ENCODE measurements at places on chromosomes 5 and 9.

DNA sequence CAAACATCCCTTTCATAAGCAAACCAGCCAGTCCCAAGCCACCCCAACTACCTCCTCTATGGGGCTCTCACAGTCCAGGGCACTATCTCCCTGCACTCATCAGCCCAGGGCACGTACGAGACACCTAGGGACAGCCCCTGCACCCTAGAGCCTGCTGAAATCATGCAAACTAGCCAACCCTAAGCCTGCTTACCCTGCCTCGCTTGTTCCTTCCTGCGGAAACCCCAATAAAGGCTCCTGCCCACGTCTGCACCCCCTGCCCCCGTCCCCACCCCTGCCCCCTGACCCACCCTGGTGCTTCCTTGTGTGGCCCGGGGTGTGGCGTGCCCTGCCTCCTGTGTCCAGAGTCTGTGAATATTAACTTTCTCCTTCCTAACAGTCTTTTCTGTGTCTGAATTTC, 135.9 kb downstream of the GADD45G start:
- DNase-seq, result no peak

DNA sequence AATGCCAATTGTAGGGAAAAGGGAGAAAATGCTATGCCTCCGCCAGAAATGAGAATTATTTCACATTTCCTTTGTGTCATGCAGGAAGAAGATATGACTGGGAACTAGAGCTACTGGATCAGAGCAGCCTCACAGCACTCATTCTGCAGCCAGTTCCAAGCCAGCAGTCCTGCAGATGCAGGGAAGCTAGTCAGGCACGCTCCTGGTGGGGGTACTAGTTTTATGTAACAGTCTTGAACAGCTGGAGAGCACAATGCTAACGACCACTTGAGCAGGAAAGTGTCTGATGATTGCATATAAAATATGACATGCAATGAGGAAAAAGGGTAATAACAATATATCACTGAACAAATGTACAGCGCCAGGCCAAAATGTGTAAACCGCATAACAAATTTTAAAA, 21.7 kb downstream of the CDH10 start:
- no peak for DNase-seq

DNA sequence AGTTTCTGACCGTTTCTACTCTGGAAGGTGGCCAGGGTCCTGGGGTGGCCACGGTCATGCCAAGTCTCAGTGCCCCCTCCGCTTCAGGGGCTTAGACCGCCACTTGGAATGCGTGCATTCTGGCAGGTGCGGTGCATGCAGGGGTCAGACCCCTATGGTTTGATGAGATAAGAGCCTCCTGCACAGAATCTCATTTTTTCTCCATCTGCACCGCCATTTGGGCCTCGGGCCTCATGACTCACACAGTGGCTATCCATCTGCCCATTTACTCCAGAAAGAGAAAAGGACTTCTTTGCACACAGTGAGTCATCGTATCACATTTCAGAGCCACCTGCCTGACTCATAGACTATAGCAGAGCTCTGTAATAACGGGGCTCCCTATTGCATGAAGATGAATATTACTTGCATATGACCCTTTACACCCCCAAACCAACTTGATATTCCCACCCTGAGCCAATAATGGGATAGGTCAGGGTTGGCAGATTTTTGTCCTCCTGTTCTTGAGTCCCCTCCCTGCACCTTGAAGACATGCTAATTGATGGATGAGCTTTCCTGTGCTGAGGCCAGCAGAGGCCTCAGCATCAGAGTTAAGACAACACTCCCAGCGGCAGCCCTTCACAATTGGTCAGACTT, 157.4 kb downstream of the NR3C1 start:
- no peak for DNase-seq

GRCh38 chr5:139954462-139954861, 88.6 kb downstream of the NRG2 start:
- DNase-seq, result no peak

GRCh38 chr9:18847576-18848275, 185.3 kb downstream of the SAXO1 start:
- DNase-seq, result no peak

- DNase-seq, result no peak
Observed at GRCh38 chr5:142819825-142820224, 49.6 kb downstream of the ARHGAP26 start.

- no peak for DNase-seq
Observed at GRCh38 chr9:18617759-18618158, 143.8 kb downstream of the ADAMTSL1 start.

DNA sequence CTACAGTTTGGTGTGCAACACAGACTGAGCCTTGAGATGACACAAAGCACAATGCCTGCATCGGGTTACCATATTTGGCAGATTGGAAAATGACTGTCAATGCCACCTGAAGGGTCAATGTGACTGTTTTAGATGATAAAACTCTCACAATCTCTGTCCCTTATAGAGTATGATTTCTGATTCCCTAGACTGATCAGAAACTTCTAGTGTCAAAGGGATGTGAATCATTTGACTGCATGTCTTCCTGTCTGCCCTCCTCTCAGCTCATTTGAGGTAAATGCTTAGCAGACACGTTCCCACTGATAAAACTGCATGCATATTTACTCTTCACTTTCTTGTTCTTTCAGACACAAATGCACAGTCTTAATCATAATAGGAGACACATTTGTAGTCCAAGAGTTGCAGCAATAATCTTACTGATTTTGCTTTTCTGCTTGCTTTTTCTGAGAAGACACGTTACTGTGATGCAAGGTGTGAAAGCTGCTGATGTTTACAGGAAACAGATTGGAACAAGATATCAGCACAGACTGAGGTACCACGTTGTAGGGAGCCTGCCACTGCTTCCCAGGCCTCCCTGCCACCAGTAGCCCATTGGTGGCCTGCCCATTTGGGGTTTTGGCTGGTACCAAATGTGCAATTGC, 77.8 kb downstream of the GCNT4 start:
- peak; percentile 23 for DNase-seq

DNA sequence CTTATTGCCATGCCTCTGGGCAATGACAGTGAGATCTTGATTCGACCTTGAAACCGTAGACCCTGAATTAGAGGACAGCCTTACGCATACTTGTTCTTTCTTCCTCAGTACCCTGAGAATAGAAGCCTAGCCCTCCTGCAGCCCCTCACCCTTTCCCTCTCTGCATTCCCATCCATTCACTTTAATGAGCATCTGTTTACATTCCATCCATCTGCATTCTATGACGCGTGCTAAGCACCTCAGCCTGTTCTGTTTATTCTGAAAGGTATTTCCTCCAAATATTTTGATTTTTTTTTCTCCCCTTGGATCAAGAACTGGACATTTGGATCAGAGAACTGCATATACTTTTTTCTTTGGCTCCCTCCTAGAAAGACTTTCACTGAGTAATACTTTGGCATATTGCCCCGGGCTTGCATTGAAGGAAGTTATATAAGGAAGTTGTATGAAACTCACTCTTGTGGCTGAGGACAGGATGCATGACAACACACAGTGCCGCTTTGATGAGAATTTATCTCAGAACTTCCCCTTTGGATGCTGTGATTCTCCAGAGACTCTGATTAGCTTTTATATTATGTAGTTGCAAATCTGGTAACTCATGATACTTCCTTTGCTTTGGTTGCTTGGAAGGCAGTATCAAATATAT, 15.7 kb downstream of the TMEM8B start:
- DNase-seq, result no peak

- no peak for DNase-seq
Observed at GRCh38 chr5:120640778-120641177, 176.7 kb downstream of the PRR16 start.

- DNase-seq, result no peak
Observed at GRCh38 chr5:38739011-38739704, 106.7 kb upstream of the OSMR start.

- DNase-seq, result no peak
Observed at GRCh38 chr5:130773813-130774212, 391.2 kb downstream of the HINT1 start.

- DNase-seq, result no peak
Observed at GRCh38 chr9:69299315-69299714, 25.7 kb upstream of the ENTREP1 start.

DNA sequence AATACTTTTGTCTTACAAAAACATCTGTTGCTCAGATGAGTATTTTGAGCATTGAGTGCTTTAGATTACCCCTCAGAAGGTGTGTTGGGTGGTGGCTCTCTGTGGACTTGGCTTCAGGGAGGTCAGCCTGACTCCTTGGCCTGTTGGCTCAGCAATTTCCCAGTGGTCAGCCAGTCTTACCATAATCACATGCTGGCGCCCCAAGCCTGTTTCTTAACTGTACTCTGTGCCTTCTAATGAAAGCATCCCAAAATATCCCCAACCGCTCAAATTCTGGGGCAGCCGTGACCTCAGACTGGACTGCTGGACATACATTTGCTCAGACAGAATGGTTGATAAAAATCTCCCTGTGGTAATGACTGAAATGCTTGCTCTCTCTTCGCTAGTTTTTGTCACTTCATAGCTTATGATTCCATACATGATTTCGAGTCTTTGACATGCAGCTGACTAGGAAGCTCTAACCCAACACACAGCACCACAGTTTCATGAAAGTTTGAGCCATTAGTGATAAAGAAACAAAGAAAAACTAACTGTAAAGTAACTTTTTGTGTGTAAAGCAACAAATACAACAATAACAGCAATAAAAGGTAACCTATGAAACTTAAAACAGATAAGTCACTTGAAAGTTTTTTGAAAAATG, 562.2 kb upstream of the MEF2C start:
- no peak for DNase-seq

GRCh38 chr9:135600296-135600817, 38.8 kb downstream of the PAEP start:
- no peak for DNase-seq

- DNase-seq, result no peak
Observed at GRCh38 chr9:14924230-14925219, 14.3 kb upstream of the FREM1 start.

DNA sequence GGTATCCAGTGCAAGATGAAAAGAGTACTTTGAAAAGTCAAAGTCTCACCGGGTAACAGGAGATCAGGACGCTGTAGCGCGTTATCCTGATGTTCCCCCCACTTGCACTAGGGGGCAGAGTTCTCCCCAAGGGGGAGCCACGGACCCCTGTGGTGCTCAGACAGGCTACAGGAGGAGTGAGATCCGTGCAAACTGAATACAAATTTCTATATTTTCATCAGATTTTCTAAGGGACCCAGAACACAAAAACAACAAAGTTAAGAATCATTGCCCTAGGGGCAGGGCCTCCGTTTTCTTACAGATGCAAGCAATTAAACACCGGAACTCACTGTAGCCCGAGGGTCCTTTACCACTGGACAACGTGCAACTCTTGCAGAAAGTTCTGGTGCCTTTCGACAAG, 2.0 kb downstream of the MYO10 start:
- DNase-seq, result no peak

GRCh38 chr5:143056792-143057579, 286.8 kb downstream of the ARHGAP26 start:
- DNase-seq, result no peak

DNA sequence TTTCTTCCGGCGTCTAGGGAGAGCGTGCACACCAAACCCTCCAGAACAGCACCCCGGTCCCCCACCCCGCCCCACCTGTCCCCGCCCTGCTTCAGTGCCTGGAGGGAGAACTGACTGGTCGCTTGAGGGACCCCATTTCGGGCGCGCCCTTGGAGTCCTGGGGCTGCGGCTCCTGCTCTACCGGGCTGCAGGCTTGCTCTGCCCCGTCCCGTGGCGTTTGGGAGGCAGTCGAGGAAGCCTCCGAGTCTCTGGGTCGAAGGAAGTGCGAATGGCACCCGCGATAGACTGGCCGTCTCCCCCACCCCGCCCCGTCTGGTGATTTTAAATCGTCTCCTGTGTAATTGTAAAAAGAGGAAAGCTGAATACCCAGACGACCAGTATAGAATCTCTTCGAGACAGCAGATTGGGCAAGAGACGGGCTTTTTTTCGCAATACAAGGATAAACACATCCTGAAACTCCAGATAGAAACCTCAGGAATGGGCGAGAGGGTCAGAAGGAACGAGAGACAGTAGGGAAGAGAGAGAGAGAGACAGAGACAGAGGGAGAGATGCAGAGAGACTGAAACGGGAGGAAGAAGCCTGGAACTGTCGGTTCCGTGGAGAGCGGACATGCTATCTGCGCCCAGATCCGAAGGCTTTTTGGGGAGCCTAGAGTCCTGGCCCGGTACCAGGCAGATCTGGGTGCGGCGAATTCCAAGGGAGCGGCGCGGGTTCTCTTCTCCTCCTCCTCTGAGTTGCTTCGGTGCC, 9.9 kb downstream of the PRDM6 start:
- no peak for DNase-seq

GRCh38 chr9:4298255-4299004, 1.4 kb downstream of the GLIS3 start:
- peak; percentile 25 for DNase-seq
